ENCODE measurements at places on chromosomes 4 and X. TPM values are rescaled to one million over a fixed set of nuclear protein-coding genes. Genes with fewer than 3 reads are reported as not detected.

The RAI2 gene
- polyA plus RNA-seq = 9.5 TPM

The CXCR3 gene
- 0.17 TPM for polyA plus RNA-seq

The SPANXD gene
- not detected for polyA plus RNA-seq

The CDX4 gene
- not detected for polyA plus RNA-seq

The CLRN2 gene
- 0.23 TPM for polyA plus RNA-seq

The CABS1 gene
- polyA plus RNA-seq = 0.08 TPM

The TDO2 gene
- polyA plus RNA-seq = 3.1 TPM

The GPC4 gene
- 20.3 TPM for polyA plus RNA-seq

DNA sequence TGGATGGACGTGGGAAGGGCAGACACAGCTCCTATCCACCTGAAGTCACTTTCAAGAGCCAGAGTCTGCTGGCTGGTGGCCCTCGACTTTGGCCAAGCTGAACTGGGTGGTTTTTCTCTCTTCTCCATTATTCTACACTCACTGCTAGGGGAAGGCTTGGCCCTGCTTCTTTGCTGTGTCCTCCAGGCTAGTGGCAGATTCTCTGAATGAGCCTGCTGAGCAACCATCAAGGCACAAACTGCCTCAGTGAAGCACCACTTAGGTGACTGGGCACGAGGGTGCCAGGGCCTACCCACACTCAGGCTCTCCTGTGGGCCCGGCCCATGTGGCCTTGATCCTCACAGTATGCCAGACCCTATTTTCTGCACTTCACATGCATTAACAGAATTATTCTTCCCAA is 92.0 kb downstream of the PJA1 start:
- no peak for DNase-seq

GRCh38 chrX:111646515-111646914 is 34.5 kb upstream of the ALG13 start:
- DNase-seq = no peak

GRCh38 chr4:85496933-85497332 is 22.0 kb downstream of the ARHGAP24 start:
- DNase-seq = no peak

DNA sequence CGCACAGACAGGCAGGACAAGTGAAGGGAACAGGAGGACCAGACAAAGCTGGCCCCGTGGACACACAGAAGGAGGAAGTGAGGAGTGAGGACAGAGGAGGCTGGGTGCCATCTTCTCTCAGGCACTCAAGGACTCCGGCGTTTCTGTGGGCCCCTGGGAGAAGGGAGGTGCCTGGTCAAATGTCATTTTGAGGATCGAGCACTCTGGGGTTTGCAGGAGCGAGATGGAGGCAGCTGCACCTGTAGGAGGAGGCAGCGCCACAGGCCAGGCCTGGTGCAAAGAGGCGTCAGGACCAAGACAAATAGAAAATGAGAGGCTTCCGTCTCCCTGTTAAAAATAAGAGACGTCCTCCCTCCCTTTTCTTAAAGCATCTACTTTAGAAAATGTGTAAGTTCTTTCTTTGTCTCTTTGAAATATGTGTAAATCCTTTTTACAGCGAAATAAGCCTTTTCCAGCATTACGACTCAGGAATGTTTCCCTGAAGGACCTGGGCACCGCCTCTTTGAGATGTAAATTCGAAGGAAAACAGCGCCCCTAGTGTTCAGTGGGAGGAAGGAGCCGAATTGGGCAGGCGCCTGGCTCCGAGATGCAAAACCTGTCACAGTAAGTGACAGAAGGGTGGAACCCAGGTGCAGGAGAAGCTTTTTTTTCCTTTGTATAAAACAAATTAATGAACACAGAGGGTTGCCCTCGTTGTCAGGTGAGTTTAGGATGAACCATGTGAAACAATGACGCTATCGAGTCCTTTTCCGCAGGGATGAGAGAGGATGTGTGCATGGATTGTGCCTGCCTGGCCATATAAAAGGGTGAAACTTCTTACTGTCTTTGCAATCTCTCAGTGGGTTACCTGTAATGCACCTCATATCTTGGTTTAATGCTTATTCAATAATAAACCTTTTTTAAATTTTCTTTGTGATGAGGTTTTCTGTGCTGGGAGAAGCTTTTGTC is 1.4 kb upstream of the C4orf50 start:
- DNase-seq = peak; percentile 61

DNA sequence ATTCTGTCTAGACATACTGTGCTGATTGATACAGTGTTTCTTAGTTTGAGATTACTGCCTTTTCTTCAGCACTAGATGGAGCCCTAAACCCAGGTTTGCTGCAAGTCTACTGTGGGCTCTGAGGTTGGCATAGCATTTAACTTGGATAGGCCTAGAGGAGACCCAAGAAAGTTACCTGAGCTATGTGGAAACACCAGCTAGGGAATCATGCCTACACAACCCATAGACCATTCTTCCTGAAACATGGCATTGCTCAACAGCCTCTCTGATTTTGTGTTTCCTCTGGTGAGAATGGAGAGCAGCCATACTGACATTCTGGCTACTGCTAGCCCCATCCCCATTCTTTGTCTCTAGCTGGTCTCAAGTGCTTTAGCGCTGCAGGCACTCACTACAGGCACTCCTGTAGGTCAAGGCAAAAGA is 287.7 kb upstream of the PCDH18 start:
- no peak for DNase-seq

GRCh38 chr4:174628191-174628590 is 105.9 kb upstream of the HPGD start:
- DNase-seq = no peak

GRCh38 chrX:39830414-39830813 is 267.3 kb downstream of the BCOR start:
- DNase-seq = no peak

GRCh38 chr4:124710911-124711310 is 1.6 kb downstream of the ANKRD50 start:
- DNase-seq = no peak

DNA sequence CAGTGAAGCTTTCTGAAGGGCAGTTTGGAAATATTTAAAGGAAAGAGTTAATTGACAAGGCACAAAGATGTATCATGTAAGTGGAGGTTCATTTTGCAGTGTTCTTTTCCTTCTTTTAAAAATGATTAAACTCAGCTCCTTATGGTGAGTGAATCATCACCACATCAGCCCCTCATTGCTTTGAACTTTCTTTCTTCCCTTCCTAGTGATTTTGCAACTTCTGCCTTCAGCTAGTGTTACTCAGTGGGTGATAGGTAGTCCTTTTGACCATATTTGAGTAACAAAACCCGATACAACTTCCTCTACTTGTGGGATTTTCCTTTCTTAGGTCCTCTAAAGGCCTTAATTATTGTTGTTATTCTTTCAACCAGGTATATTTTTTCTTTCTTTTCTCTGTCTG is 8.2 kb downstream of the ZCCHC4 start:
- DNase-seq = no peak

DNA sequence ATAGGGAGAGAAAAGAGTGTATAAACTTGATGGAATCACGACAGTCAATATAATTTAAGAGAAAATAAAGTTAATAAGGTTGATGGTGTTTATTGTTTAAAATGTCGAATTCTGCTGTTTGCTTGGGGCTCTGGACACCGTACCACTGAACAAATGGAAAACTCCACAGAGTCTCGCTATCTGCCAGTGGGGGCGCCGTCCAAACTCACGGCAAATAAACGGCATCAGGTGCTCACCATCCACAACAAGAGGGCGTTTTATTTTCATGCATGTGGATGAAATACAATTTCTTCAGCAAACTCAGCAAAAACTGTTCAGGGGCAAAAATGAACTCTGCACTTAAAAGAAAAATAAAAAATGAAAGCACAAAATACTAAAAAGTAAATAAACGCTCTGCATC is 46.6 kb upstream of the FAM47C start:
- DNase-seq = no peak

GRCh38 chr4:109645874-109646710 is 57.2 kb downstream of the CASP6 start:
- DNase-seq = no peak

GRCh38 chr4:127505203-127505602 is 127.6 kb upstream of the INTU start:
- peak; percentile 37 for DNase-seq

DNA sequence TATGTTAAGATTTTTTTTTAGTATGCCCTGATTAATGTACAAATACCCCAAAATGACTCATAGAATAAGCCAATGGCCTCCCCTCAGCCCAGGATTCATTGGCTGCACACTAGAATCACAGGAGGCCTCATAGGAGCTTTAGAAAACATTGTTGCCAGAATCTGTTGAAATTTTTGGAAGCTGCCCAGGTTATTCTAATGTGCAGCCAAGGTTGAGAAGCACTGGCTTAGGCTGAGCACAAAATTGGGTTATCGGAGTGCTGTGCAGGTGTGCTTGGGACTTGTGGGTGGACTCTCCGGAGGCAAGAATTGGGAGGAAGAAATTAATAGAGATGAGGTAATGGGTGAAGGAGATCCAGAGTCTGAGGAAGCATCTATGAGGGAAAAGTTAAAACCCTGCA is 41.3 kb upstream of the VCX start:
- DNase-seq = no peak

- peak; percentile 21 for DNase-seq
Measured at GRCh38 chrX:31658360-31658759, 586.5 kb upstream of the FTHL17 start.

DNA sequence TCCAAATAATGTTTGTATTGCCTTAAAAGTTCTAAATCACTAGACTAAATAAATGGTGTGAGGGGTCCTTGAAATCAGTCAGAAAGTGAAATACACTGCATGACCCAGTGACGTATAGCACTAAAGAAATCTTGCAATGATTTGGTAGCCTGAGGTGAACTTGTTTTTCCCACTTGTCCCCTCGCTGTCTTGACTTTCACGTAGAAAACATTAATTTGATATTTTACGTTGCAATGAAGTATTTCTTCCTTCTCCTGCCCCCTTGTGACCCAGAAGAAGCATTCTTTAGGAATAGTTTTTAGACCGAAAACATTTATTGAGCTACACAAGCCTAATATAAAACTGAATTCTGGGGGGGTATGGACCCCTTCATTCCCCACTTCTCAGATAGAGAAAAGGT is 3.7 kb downstream of the KLB start:
- DNase-seq = no peak

DNA sequence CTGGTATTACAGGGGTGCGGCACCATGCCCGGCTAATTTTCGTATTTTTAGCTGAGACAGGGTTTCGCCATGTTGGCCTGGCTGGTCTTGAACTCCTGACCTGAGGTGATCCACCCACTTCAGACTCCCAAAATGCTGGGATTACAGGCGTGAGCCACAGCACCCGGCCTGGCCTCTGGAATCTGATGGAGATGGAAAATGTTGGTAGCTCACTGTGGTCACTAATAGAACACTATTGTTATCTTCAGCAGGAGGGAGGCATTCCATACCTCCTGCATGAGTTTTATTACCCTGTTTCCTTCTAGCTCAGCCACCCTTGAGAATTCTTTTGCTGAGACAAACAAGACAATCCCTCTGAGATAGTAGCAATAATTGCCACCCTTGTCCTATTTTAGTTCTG is 105.0 kb downstream of the SHROOM3 start:
- no peak for DNase-seq

GRCh38 chr4:28350485-28350884 is 1489.8 kb downstream of the STIM2 start:
- no peak for DNase-seq

DNA sequence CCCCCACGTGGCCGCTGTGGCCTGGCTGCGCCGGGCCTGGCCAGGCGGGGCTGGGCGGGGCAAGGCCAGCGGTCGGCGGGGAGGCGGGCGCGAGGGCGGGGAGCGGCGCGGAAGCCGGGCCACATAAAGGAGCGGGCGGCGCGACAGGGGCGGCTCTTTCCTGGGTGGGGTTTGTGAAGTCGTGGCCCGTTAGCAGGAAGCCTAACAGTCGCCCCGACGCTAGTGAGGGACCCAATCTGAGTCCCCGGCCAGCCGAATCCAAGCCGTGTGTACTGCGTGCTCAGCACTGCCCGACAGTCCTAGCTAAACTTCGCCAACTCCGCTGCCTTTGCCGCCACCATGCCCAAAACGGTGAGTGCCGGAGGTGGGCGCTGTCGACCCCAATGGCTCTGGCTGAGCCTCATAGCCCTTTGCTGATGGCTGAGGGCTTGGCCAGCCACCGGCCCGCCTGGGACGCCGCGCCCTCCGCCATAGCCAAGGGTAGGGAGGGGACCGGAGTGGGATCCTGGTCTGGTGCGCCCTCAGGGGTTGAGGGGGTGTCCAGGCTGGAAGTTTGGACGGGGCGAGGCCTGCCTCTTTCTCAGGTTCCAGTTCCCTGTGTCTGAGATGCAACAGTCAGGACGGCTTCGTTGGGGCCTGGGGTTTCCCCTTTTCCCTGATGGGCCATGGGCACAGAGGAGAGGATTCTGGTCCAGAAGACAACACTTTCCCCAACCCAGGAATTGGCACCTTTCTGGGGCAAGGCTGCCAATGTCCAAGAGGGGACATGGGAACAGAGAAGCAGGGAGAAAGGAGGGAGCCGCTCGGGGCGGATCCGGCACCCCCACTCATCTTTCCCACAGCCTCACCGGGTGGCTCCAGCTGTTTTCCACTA is at the start of gene MSN:
MSN (plus strand) TSS at position 152 of the 874 bp plus-strand sequence; CDS start at position 340, 188 bp downstream.
- DNase-seq = peak; percentile 33

DNA sequence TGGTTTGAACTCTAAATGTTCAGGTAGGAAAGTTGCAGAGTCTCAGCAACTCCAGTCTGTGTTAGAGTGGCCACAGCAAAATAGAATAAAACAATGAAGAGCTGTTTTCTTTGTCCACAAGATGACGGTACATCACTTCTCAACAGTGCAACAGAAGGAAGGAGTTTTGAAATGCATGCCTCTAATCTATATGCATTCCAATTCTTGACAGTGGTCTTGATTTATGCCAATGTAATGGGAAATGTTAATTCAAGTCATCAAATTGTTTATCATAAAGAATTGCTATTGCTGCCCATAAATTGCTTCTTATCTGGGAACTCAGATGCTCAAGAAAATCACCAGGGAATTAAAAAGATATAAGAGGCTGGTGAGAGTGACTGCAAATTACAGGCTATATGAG is 195.5 kb upstream of the PRPS2 start:
- no peak for DNase-seq

- no peak for DNase-seq
Measured at GRCh38 chrX:150984169-150984824, 1.2 kb downstream of the HMGB3 start.

- DNase-seq = no peak
Measured at GRCh38 chr4:3434881-3435685, 6.7 kb upstream of the HGFAC start.

- DNase-seq = no peak
Measured at GRCh38 chr4:7244751-7245320, 52.5 kb downstream of the SORCS2 start.

- no peak for DNase-seq
Measured at GRCh38 chr4:11506194-11506593, 77.5 kb upstream of the HS3ST1 start.

DNA sequence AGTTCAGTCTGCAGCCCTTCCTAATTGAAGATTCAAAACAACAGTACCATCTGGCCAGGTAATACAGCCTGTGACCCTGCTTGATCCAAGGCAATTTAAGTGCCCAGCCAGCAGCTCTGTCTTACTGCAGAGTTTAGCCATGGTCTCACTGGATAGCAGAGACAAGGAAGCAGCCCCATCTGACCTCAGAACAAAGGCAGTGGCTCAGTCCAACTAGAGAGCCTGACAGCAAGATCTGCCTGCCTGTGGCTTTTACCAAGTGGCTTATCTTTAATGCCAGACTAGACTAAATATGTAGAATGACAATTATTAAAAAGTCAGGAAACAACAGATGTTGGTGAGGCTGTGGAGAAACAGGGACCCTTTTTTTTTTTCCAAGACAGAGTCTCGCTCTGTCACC is 293.4 kb downstream of the DTHD1 start:
- no peak for DNase-seq

GRCh38 chr4:87489678-87490077 is 39.5 kb downstream of the SPARCL1 start:
- DNase-seq = no peak
